CD14-positive monocyte (primary cell): ENCODE measurements at places on chromosomes 7 and 10.

DNA sequence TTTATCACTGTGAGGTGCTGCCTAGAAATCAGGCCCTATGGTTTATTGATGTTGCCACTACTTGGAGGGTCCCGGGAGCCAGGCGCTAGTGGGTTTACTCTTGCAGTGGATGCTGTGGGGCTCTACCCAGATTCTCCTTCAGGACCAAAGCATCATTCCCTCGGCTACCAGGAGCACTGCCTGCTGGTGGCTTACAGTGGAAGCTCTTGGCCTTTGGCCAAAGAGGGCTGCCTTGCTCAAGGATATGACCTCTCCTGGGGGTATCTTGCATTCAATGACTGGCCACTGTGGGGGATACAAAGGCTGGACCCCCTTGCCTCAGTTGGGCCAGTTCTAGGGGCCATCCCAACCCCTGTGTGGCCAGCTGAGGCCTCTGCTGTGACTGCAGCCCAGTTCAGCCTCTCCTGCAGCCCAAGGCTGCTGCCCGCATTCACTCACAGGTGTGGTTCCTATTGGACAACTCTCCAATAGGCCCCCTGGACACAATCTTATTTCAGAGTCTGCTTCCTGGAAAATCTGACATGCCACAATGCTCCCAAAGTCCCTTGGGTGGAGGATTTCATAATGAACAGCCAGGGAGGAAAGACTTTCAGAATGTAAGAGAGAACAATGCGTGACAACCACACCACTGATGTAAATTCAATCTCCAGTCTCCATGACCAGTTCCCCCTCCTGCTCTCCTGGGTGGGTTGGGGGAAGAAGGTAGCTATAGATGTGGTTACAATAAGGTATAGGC is 196.3 kb downstream of the SNX10 start:
- no peak for DNase-seq

- peak; percentile 65 for DNase-seq
Measured at GRCh38 chr7:954330-955238, at the start of gene ADAP1. TSS of gene ADAP1 (minus strand) at chr7:954680. CDS start at chr7:954477, 203 bp downstream.

DNA sequence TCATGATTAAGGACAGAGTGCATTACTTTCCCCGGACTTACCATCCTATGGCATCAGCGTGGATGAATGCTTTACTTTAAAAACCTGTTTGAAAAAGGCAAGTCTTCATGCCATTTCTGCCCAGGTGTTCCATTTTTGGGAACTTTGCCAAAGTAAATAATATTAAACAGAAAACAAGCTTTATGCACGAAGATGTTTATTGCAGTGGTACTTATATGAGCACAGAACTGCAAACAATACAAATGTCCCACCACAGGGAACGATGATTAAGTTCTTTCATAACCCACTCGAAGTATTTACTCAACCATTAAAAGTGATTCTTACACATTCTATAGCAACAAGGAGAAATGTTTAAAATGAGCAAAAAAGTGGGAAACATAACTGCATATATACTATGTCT is 109.7 kb upstream of the GDF10 start:
- DNase-seq, result no peak

GRCh38 chr10:123318516-123318915 is 164.3 kb downstream of the BUB3 start:
- no peak for DNase-seq

- no peak for DNase-seq
Measured at GRCh38 chr10:80068270-80068669, 10.2 kb upstream of the TMEM254 start.

DNA sequence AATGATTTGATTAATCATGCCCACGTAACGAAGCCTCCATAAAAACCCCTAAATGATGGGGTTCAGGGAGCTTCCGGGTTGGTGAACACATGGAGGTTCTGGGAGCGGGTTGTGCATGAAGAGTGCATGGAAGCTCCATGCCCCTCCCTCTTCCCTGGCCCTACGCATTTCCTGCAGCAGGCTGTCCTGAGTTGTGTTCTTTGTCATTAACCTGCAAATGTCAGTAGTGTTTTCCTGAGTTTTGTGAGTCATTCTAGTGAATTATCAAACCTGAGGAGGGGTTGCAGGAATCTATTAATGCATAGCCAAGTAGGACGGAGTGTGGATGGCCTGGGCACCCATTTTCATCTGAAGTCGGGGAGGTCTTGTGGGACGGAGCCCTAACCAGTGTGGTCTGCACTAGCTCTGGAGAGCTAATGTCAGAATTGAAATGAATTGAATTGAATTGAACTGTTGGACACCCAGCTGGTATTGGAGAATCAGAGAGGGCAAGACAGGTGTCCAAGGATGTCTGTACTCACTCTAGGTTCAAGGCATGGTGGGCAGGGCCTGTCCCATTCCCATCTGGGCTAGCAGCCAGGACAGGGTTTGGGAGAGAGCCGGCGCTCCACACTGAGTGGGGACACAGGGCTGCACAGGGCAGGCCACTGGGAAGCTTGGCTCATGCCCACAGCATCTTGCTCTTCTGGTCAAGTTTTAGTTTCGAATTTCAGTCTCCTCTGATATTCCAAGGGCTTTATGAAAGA is 22.3 kb upstream of the ARHGAP22 start:
- DNase-seq, result no peak

DNA sequence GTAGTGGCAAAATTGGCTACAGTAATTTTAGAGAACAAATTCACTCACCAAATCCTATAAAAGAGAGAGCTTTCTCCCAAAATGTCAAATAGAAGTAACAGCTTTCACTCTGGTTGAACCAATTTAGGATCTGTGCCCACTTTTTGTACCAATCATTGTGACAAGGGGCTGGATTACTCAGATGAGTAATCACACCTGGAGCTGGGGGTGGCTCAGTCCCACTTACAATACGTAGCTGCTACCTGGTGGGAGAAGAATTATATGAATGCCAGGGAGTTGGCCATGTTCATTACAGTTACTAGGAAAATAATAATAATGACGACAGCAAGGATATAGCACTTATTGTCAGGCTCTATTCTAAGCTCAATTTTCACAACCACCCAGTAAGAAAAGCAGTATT is 23.4 kb upstream of the SLC26A3 start:
- no peak for DNase-seq

- no peak for DNase-seq
Measured at GRCh38 chr7:128146052-128146451, 95.0 kb upstream of the LEP start.

DNA sequence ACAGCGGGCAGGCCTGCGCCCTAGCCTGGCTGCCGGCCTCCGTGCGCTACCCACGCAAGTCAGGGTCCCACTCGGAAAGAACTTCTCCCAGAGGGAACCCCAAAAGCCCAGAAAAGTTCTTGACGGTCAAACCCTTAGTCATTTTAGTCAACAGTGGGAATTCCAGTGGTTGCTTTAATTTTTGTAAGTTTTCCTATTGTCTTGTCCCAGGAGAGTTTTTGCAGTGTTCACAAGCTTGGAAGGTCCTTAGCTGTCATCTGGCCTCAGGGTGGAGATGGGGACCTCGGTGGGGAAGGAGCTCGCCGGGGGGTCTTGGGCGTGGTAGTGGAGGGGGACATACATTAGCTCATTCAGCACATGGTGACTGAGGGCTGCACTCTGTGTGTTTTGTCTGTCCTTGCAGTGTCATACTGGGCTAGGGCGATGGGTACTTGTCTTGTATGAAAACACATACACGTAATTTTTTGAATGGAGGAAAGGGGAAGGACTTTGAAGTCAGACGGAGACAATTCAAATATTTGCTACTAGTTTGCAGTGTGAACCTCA is 736 bp downstream of the MINDY4 start:
- no peak for DNase-seq

DNA sequence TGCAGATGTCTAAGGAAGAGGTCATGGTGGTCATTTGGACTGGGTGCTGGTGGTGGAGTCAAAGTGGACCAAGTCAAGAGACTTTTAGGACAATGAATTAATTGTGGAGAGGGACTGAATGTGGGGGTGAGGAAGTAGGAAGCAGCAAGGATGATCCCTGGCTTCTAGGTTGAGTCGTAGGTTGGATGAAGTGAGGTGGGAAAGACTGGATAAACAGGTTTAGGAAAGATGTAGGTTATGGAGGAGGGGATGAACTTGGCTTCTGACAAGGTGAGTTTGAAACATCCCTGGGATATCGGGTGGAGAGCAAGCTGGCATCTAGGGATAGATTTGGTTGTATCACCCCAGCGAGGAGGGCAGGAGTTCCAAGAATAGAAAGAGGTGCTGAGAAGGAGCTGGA is 7.6 kb downstream of the SEMA4G start:
- DNase-seq, result no peak

DNA sequence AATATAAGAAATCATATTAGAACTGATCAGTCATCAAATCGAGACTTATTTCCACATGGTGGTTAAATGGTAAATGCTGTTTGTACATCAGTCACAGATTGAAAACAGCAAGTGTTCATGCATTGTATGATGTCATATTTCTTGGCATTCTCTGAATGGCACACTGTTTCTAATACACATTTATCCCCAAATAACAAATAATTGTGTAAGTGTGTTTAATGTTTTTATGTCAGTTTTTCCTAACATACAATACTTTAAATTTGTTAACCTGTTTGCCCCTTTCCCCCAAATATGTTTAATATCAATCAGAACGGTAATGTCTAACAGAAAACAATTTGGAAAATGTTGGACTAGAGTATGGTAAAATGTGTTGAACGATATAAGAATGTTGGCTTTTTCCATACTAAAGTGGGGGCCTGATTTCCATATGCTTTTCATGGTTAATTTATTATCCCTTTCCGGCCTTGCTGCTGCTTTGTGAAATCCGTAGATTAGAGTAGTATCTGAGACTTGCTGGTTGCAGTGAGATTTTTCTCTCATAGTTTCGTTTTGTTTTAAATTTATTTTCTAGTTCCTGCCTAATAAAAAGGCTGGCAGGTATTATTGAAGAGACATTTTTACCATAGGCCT is 23.7 kb downstream of the RAB18 start:
- DNase-seq, result no peak
